ENCODE measurements at places on chromosomes 7 and 10.

DNA sequence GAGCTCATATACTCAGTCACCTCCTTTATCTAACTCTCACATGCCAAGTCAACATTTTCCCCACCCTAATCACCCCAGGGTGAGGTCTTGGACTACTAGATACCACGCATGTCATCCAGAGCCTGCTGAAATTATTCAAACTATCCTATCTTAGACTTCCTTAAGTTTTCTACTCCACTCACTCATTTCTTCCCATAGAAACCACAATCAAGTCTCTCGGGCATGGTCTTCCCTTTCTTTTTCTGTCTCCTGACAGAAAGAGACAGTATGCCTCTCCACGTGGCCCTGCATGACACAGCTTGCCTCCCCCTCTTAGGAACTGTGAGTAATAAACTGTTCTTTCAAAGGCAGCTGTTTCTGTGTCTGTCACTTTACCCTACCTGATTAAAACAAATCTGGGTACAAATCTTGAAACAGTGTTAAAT lies 29.4 kb downstream of the TAS2R41 start:
- DNase-seq: no peak

GRCh38 chr10:24854256-24854655 lies 98.2 kb downstream of the PRTFDC1 start:
- no peak for DNase-seq

GRCh38 chr10:84329986-84330651 lies 1.7 kb downstream of the CCSER2 start:
- DNase-seq: no peak

DNA sequence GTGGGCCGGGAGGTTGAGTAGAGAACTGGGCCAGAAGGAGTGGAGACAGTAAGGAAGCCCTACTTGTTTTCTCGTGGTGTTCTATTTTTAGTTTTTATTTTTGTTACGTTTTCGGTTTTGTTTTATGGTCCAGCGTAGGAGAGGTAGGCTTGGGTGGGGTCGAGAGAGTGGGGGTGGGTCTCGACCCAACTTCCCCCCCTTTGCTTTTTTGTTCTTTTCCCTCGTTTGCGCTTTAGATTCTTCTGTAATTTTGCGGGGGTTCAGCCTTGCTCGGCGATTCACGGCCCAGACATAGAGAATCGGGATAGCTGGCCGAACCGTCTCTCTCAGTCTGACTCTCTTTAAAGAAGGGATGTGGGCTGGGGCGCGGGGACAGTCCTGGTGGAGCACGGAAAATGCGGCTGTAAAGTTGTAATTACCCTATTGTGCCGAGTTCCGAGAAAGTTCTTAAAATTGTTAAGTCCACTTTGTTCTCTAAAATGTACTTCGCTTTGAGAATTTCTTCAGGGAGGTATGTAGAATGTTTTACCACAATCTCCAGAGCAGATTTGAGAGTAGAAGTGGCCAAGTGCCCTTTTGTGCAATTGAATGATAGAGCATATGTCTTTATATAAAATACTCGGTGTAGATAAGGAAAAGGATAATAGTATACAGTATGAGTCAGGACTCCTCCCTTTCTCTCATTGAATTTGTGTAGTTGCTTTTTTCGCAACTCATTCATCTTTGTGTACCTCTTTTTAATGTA lies 816 bp downstream of the DMTF1 start:
- no peak for DNase-seq

- no peak for DNase-seq
Observed at GRCh38 chr7:32068411-32069101, 1.7 kb downstream of the PDE1C start.

- DNase-seq: no peak
Observed at GRCh38 chr7:45869426-45869825, 3.5 kb downstream of the CCDC201 start.

DNA sequence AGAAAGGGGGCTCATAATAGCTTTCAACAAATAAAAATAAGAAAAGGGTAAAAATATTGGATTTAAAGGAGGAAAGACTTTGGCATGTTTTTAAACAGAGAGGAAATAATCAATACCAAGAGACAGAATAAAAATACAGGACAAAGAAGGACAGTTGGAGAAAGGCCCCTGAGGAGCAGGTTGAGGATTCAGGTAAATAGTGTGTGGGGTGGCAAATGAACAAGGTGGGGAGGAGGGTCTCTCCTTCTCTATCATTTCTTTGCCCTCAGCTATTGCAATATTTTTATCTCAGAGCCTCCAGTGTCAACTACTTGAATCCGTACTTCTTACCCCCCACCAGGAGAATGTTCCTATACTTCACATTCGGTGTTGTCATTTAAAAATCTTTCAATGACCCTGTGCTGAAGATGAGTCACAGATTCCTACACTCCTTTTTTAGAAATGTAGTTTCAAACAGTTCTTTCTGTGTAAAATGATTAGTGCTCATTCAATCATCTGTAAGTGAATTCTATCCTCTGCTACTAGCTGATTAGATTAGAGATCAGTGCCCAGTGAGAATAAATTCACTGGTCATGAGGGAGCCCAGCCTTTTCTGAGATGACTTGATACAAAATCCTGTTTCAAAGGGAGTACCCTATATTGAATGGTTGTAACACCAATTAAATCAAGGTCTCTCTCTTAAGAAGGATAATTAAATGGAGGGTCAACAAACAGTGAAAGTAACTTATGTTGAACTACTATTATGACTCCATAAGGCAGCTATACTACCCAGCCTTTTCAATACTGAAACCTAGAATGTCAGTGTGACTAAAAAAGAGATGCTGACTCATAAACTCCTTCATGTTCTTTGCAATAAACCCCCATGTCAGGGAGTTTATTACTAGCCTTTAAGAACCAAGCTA lies 50.4 kb upstream of the WNT16 start:
- DNase-seq: no peak

DNA sequence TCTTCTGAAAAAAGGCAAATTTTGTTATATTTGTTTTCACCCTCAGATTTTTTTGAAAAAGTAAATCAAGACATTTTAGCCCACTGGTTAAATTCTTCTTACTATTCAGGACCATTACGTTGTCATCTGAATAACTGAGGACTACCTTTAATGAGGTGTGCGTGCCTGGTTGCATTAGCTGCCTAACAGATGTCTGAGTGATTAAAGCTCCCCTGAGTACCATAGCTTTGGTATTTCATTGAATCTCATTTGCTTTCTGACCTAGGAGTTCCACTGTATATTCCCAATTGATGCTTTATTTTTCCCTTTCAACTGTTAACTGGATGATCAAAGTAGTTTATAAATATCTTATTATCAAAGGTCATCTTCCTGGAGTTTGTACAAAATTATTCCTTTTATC lies 410.0 kb upstream of the SEMA3D start:
- no peak for DNase-seq

GRCh38 chr10:122234416-122234815 lies 36.7 kb upstream of the BTBD16 start:
- DNase-seq: no peak

- no peak for DNase-seq
Observed at GRCh38 chr10:20313665-20314064, 497.4 kb downstream of the PLXDC2 start.

- no peak for DNase-seq
Observed at GRCh38 chr7:72403458-72404076, 8.6 kb downstream of the CALN1 start.

DNA sequence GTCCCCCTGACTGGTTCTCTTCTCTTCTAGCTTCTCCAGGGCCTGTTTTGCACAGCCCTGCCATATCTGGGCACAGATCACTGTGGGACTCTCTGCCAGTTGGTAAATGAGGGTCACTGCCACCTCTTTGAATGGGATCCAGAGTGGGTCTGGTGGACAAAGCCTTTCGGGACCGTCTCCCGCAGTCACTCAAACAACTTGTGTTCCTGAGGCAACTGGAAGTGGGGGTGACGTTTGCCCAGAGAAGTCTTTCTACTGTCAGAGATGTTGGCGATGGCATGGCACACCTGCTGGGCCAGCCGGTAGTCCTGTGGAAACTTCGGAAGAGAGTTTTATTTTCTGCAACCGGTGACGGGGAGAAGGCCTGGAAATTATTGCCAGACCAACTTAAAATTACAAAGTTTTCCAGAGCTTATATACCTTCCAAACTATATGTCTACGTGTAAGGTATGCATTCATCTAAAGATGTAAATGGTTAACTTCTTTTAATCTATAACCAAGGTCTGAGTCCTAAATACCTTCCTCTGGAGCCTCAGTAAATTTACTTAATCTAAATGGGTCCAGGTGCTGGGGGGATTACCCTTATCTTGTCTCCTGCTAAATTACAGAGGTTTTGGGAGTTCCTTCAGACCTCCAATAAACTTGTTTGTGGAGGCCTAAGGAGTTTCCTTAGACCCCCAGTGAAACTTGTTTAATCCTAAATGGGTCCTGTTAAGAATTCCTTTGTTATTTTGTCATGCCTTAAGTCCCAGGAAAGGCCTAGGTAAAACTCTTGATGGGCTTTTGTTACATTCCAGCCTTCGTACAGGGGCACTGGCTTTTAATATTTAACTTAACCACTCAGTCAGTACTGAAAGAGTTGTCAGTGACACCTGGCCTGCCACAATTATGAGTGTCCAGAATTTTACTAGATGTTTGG lies 94.0 kb downstream of the NPSR1 start:
- DNase-seq: no peak

- DNase-seq: no peak
Observed at GRCh38 chr10:100696477-100696901, 48.9 kb upstream of the PAX2 start.

DNA sequence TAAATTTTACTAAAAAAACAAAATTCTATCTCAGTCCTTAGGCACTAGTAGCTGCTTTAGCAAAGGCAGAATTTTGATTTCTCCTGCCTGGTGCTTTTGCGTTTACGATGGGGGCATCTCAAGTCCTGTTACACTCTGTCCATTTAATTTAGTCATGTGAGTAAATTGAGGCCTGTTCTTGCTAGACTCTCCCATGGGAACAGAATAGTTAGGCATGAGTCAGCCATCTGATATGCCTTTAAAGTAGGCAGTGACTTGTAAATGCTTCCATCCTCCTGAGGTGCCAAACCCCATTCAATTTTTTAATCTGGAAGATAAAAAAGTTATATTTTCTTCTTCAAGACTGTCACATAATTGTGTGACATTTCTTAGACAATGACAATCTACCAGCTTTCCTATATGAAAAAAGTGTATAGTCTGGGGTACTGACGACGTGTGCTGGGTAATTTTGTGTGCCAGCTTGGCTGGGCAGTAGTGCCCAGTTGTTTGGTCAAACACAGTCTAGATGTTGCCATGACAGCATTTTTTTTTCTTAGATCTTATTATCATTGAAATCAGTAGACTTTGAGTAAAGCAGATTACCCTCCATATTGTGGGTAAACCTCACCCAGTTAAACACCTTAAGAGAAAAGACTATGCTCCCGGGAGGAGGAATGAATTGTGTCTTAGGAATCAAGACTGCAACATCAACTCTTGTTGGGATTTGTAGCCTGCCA lies 603.4 kb downstream of the SORCS1 start:
- DNase-seq: no peak

DNA sequence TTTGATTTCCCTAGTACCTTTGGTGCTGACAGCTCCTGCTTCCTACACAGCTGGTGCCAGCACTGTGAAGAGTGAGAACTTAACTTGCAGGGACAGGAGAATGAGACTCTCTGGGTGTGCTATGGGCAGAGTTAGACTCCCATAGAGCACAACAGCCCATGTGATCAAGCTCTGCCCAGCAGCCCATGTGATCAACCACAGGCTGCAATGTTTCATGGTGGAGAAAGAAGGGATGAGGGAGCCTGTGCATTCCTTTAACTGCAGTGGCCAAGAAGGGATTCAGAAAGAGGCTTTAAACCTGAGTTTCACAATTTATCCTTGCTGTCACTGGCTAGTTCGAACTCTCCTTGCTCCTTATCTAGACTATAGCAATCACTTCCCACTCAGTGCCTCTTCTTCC lies 10.0 kb upstream of the MEST start:
- no peak for DNase-seq

DNA sequence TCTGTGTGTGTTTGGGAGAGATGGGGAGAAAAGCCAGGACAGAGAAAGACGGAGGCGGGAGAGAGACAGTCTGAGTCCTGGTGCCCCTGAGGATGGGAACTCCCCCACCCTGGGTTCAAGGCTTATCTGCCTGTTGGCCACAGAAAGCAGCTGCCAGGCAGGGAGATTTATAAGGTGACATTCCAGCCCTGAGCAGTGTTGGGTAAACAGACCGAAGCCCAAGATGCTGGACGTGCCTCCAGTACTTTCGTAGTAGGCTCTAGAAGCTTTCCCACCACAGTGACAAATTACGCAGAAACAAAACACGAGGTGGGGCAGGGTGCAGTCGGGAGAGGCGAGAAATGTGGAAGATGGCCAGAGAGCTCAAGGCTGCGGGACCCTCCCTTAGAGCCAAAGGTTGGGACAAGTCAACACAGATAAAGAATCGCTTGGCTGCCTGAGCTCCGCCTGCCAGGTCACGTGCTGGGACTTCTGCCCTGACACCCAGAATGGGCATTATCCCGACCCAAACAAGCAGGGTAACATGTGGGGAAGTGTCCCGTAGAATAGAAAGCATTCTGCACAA lies 41.1 kb downstream of the CCDC3 start:
- DNase-seq: no peak

DNA sequence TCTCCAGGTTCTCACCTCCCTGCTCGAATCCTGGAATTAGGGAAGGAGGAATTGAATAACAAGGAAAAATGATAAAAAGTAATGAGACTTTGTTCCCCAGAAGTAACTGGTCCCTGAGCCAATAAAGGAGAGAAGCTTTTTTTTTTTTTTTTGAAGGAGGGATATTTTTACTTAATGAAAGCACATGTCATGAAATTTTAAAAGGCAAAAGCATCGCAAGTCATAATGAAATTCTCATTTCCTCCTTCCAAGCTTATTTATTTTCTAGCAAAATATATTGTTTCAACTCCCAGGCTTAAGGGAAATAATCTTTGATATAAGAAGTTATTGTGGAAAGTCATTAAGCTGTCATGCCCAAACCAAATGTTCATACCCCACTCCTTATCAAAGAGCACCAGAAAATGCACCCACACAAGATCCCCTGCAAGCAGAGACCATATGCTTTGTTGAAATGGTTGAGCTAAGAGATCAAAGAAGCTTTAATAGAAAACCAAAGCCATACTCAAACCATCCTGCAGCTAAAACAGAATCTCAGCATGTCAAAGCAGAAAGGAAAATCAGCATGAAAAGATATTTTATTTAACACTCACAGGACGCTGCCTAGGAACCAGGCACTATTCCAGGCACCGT lies 16.7 kb upstream of the ABCC2 start:
- no peak for DNase-seq

GRCh38 chr10:129005080-129005479 lies 462.0 kb upstream of the MGMT start:
- DNase-seq: no peak

DNA sequence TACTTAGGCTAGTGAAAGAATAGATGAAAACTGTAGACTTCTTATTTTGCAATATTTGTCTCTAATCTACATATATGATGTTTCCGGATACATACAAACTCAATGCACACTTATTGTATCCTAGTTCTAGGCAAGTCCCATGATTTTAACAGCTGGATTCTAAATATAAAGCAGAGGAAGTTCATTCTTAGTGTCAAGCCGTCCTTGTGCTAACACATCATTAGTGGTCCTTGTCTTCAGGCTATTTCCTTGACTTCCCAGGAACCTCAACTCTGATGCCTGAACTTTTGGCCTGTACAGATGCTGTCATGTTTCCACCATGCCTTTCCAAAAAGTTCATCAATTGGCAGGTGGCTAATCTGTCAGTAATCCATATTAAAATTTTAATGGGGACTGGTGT lies 301.9 kb upstream of the DGKB start:
- DNase-seq: no peak

GRCh38 chr10:79223091-79224048 lies 123.9 kb upstream of the PPIF start:
- no peak for DNase-seq

All from stimulated activated CD8-positive, alpha-beta memory T cell treated with anti-CD3 and anti-CD28 coated beads, Interleukin-4, amount 100 ng/mL, for 1 hour (primary cell).